Left hindlimb (tissue), 1 donor: ENCODE measurements at places on chromosomes 7 and 10.

- DNase-seq: peak; percentile 60
These were observed 16.9 kb upstream of the PALD1 start for GRCh38 chr10:70461397-70462348.

DNA sequence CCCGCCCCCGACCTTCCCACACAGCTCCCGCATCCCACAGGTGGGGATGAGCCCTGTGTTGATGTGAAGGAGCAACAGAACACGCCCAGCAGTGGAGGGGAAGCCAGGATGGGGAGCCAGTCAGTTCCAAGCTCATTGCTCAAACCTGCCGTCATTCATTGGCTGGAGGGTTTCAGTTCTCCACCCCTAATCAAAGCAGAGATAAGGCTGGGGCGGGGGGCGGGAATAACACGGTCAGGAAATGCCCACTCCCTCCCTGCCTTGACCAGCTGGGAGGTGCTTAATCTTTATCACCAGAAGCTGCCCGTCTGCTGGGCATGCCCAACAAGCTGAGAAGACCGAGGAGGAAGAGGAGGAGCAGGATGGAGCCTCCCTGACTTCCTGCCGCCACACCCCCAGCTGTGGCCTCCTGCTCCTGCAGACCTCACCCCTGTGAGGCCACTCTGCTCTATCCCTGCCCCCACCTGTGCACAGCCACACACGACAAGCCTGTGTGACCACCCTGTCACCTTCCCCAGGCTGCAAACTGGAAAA lies 265.1 kb downstream of the ZEB1 start:
- DNase-seq: no peak

DNA sequence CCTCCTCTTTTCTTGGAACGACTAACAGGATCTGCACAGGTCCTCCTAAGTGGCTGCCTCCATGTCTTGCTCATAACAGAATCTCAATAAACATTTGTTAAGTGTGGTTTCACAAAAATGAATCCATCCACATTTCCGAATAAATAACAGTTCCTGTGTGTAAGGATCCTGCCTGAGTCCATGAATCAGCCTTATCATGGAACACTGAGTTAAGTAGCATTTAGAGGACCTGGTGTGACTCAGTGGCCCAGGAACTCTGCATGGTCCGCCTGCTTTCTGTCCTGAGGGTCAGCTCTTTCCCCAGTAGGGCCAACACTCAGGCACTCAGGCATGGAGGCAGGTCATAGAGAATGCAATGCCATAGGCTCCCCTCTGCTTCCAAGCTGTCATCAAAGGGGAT lies 15.8 kb upstream of the C10orf90 start:
- no peak for DNase-seq

DNA sequence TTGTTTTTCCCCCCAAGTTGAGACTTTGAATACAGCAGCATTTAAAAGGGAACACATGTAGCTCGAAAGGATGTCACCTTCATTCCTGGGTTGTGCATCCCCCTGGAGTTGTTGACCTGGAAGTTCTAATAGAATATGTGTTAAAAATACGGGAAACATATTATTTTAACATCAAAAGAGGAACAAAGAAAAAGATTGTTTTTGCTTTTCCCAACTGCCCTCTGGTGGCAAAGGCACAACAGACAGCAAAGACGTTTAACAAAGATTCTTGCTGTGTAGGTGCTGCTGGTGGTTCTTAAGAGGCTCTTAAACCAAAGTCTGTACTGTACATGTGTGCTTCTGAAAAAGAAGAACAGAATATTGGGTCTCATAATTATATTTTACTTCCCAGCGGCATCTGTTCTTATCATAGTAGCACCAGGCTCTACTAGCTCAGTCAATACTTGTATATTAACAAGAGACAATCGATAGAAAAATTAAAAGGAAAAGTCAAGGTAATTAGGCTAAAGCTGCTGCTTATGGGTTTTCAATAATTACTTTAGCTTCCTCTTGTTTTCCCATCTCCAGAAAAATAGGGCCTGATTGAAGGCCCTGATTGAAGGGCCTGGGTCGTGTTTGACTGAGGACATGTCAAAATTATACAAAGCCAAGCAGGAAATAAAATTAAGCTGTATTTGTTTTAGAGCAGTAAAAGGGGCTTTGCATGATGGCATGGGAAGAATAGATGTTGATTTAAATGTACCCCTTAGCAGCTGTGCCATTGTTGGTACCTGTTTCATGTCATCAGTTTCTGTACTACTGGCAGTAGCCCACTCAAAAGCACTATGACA lies 384.2 kb upstream of the LRGUK start:
- DNase-seq: no peak

- peak; percentile 81 for DNase-seq
These were observed 1.1 kb downstream of the ARID5B start for GRCh38 chr10:61902445-61903220.

GRCh38 chr10:52343439-52343838 lies 29.4 kb downstream of the DKK1 start:
- no peak for DNase-seq

GRCh38 chr7:76182225-76182960 lies 19.3 kb upstream of the SRRM3 start:
- DNase-seq: no peak

DNA sequence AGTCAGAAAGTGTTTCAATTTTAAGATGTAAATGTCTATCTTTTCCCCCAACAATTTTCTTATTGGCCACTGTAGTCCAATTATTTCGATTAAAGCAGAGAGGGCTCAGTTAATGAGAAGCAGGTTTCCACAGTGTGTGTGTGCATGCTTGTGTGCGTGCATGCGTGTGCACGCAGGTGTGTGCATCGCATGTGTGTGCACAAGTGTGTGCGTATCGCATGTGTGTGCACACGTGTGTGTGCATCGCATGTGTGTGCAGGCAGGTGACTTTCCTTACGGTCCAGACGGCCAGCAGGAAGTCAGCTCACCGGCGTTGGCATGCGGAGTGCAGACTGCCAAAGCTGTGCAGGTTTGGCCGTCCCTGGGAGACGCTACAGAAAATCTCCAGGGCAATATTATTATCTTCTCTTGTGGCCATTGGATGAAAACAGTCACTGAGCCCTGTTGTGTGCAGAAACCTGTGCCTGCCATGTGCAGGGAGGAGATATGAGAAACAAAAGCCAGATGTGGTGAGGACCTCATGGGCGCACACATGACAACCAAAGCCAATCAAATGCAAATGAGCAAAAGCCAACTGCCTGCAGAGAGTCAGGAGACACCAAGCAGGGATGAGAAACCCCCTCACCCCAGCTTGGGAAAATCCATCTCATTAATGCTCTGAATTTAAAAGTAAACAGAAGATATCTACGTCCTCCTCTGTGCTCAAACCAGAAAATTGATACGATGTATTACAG lies 70.4 kb downstream of the C10orf90 start:
- no peak for DNase-seq

- no peak for DNase-seq
These were observed 29.8 kb upstream of the PODXL start for GRCh38 chr7:131586259-131586658.

DNA sequence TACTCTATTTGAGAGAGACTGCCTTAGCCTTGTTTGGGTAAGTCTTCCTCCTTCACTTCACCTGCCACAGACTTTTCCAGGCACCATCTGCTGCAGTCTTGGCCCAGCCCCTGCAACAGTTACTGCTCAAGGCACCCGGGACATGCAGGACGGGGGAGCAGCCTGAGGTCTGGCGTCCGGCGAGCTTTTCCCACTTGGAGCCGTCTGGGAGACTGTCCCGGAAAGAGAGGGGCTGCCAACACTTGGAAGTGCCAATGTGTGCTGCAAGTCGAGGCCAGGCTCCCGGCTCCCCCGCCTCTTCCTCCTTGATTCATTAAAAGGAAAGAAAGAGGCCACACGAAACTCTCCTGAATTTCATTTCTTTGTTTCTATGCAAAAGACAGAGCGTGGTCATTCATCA lies 13.7 kb downstream of the HTRA1 start:
- peak; percentile 87 for DNase-seq

- no peak for DNase-seq
These were observed 127.9 kb upstream of the NRBF2 start for GRCh38 chr10:63005246-63005645.

DNA sequence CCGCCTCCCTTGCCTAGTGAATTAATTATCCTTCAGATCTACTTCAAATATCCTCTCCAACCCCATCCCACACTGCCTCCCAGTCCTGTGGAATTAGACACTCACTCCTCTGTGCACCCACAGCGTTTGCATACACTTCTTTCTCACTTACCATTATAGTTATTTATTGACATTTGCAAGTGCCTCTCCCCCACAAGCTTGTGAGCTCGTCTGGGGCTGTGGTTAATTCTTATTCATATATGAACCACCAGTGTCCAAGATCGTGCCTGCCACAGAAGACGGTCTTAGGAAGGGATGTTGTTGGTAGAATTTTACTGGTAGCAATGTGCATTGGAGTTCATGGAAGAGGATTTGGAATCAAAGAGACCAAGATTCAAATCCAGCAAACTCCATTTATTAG lies 68.1 kb upstream of the AOAH start:
- no peak for DNase-seq

DNA sequence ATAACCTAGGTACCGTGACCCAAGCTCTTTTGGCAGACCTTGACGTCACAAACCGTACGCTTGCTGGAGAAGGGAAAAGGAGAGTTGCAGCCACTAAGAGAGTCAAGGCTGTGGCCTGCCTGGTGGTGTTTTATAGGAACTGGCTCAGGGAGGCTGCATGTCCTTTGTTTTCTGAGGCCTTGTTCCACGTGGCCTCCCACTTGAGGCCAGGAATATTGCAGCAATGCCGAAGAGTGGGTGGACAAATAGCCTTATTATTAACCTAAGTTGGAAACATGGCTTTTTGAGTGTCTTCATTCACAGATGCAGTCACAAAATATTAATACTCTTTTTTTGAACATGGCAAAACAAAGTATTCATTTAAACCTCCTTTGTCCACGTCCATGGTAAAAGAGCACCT lies 178.0 kb downstream of the CELF2 start:
- no peak for DNase-seq

DNA sequence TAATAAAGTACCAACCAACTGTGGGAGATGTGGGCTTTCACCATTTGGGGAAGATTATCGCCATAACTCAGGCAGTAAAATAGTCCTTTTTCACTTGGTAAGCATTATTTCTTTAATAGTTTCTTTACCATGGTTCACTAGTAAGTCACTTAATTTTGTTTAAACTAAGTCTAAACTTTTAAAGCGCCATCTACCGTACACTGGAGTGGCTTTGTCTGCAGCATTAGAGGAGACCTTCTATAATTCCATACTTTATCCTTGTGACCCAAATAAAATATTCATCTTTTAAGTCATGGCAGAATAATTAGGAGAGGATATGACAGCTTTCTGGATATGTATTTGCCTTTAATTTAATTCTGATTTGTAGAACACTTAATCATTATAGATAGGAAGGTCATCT lies 468.0 kb downstream of the MAGI2 start:
- DNase-seq: no peak

DNA sequence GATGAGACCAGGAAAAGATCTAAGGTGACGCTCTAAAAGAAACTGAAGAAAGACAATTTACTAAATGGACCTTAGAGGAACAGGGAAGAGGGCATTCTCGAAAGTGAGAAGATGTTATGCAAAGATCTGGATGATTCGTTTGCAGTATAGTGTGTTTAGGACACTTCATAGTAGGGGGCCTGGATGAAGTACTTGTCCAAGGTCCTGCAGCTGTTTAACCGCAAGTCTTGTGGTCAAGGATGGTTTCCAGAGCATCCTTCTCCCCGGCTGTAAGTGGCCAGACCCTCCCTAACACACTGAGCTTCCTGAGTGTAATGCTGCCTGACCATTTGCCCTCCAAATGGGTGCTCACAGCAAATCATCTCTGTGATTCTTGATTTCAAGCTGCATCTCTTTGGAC lies 101.6 kb downstream of the XPNPEP1 start:
- no peak for DNase-seq

DNA sequence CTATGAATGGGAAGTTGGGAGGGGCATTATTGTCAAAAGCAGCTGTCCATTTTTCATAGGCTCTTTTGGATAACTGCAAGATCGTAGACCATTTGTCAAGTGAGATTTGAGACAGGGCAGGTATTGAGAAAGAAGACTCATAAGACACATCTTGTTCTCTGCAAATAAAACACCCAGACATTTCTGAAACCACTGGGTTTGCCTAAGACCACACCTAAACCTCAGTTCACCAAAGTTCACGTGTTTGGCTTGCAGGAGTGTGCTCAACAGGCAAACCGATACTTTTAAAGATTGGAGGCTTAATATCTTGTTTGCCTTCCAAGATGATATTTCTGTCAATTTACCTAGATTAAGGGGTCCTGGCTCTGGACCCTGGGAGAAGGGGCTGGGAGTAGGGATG lies 628.4 kb downstream of the CALN1 start:
- DNase-seq: no peak

- no peak for DNase-seq
These were observed 77.3 kb downstream of the STK31 start for GRCh38 chr7:23787272-23787671.

- peak; percentile 66 for DNase-seq
These were observed at the start of gene OGDHL for GRCh38 chr10:49761789-49762565. OGDHL (minus strand) TSS chr10:49762323; CDS start chr10:49758592, 3,731 bp downstream.

DNA sequence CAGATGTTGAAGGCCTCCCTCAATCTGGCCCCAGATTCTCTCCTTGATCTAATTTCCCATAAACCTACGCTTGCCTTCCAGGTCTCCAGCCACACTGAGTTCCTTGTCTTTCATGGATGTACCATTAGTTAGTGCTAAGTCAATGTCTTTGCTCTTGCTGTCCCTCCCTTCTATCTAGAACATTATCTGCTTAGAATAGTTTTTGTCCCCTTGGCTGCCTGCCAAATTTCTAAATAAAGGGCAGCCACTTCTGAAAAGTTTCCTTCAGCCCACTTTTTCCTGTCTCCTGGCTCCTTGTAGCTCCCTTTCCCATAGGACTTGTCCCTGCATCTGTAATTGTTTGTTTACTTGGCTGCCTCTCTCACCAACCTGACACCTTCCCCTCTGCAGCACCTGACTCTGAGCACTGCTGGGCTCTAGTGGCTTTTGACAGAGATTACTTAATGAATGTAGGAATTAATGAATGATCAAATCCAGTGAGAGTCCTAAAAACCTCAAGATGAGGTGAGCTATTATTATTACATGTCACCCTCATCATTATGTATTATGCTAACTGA lies 58.3 kb downstream of the CXCL12 start:
- no peak for DNase-seq
